Mucosa of gallbladder (tissue), 1 donor: ENCODE measurements at places on chromosomes 6 and 20.

- peak; percentile 49 for DNase-seq
Observed at GRCh38 chr6:26311385-26312095, 53.5 kb upstream of the BTN3A2 start.

DNA sequence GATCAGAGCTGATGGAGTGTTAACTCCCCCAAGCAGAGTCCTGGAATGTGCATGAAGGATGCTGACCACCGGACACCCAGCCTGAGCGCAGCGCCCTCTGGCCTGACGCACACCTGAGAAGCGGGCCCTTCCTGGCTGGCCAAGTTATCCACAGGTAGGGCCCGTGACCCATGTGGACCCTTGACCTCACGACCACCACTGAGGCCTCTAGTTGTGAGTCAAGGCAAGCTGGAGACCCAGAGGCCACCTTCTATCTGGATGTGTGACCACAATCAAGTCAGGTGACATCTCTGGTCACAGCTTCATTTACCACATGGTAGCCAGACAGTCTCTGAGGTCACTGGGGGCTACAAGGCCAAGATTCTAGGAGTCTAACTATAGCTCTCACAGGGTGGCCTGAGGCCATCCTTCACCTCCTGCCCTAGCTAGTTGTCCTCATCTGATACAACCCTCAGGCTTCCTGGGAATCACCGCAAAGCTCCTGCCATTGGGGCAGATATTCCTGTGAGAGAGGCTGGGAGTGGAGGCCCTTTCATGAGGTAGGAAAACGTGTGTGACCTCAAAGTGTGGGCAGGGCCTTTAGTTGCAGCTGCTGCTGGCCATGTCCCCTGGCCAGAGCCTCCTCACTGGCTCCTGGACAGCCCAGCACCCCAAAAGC is 53.1 kb downstream of the DSTN start:
- DNase-seq = no peak

GRCh38 chr6:140002396-140003022 is 628.1 kb upstream of the CITED2 start:
- no peak for DNase-seq

- DNase-seq = no peak
Observed at GRCh38 chr6:154258064-154258757, 98.4 kb downstream of the IPCEF1 start.

- DNase-seq = no peak
Observed at GRCh38 chr20:25215521-25215920, 20.0 kb downstream of the ENTPD6 start.

DNA sequence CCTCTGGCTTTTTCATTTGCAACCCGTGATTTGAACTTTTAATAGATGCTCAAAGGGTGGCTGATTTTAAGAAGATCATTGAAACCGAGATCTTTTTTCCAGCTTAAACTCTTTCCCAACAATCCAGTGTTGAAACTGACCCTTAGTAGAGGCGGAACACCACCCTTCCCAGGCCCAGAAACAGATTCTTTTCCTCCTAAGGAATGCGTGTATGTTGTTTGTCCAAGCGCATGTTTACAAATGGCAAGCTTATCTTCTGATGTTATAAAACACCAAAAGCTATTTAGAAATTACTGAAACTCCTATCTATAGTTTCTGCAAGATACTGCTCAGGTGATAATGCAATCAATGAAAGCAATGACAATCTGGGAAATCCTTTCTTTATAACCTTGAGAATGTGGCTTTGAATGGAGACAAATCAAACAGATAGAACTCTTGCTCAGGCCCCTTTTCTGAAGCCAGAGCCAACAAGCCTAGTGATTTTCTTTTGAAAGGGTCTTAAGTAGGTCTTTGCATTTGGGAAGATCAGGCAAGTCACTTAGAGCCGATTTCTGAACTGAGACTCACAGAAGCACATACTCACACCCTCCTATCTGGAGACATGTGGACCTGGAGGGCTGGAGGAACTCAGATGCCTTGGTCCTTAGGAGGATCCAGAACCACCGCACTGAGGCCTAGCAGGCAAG is 9.1 kb downstream of the BANF2 start:
- DNase-seq = no peak

- DNase-seq = no peak
Observed at GRCh38 chr6:47200536-47201334, 109.0 kb downstream of the TNFRSF21 start.

DNA sequence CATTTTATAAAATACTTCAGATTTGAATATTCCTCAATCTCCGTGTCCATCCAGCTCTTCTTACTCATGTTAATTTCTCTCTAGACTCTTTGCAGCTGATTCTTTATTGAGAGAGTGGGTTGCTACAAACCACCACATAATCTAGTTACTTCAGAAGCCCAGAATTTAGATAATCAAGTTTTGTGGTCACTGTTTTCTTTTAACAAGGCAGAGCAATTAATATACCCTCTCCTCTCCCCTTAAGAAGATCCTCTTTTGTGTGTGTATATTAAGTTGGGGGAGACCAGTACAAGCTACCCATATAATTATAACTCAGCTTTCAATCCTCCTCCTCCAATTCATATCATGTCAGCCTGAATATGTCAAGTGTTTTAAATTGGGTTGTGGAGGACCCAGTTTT is 95.1 kb downstream of the IRAK1BP1 start:
- DNase-seq = no peak

GRCh38 chr6:149985481-149985937 is 21.8 kb downstream of the ULBP1 start:
- DNase-seq = no peak

DNA sequence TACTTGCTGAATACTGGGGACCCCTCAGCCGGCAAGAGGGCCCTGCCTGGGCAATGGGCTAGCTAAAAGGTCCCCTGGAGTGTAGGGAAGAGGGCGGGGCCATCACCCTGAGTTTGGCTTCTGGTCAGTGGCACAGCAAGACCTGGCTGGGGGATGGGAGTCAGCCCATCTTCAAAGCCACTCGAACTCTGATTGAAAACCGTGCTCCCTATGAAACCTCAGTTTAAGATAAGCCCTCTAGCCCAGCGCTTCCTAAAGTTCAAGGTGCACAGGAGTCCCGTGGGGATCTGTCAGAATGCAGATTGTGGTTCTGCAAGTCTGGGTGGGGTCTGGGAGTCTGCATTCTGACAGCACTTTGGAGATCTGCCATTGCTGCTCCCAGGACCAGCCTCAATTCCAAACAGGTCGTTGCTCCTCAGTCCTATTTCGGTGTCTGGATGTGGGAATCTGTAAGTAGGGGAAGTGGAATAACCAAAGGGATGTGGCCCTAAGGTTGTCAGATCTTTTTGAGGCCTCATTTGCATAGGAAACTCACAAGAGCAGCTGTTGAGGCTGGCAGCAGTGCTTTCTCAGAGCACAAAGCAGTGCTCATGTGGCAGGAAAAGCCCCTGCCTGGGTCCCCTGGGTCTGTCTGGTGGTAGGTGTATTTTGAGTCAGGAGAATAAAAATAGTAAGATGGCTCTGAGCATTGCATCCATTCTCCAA is 85.3 kb upstream of the SCP2D1 start:
- DNase-seq = no peak

DNA sequence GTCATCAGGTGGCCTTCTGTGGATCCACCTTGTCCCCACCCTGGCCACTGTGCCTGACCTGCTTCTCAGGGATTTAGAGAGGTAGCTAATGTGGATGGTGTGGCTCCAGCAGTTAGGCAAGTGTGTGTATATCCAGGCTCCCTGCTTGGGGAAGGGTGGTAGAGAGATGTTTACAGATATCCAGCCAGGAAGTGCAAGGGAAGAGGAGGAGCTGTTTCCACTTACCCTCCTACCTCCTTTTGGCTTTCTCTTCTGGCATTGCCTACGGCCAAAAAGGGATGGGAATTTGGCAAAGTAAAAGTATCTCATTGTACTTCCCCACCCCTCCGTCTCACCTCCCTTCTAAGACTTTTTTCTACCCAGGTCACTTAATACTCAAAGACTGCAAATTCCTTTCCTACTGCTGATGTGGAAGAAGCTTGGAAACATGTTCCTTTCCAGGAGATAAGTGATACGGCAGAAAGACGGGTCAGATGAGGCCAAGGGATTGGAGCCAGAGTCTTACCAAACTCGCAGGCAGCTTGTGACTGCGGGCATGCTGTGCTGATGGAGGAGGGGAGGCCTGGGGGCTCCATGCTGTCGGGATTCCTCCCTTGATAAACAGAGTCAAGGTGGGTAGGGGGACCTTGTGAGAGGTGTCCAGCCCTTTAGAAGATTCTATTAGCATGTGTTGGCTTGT is 253.4 kb downstream of the PRL start:
- no peak for DNase-seq

DNA sequence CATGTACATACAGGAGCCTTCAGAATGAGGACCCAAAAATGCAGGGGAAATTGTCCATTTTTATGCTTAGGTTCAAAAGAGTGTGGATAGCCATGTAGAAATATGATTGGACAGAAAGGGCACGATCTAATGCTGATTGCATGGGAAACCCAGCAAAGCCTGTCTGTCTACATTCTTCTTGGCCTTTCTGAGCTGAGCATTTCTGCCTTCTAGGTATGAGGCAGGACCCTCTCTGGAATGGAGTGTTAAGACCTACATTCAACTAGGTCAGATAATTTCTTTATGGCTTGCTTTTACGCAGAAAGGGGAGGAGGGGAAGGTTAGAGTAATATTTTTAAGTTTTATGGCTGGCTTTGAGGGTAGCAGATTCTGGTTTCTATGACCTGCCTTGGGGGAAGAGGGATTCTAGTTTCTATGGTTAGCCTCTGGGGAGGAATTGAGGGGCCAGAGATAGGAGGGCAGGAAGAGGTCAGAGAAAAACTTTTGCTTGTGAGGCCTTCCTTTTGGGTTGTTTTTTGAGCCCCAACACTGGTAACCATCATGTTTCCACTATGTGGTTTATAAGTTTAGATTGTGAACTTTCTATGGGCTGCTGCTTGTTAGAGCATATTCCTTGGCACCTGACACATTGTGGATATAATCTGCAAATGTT is 63.5 kb downstream of the LYRM2 start:
- no peak for DNase-seq

GRCh38 chr6:13814938-13815575 is 700 bp upstream of the MCUR1 start:
- no peak for DNase-seq

- DNase-seq = no peak
Observed at GRCh38 chr6:1815827-1816452, 206.2 kb downstream of the FOXC1 start.

GRCh38 chr6:126824815-126825214 is 293.7 kb upstream of the RSPO3 start:
- no peak for DNase-seq

DNA sequence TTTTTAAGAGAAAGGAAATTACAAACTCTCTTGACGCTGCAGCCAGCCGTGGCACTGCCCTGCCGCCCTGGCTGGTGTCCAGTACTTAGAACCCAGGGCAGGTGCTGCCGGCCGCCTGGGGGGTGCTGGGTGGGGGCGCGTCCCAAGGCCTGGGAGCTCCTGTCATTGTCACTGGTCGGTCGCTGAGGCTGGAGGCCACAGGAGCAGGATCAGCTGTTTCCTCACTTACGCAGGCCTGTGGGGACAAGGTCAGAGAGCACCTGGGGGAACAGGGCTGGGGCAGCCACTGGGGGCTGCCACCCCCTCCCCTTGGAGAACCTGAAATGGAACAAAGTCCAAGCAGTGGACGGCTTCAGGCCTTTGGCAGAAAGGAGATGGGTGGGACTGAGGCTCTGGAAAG is 5.6 kb downstream of the BIRC7 start:
- DNase-seq = no peak

GRCh38 chr20:5608104-5608441 is 142.1 kb upstream of the SHLD1 start:
- DNase-seq = no peak

DNA sequence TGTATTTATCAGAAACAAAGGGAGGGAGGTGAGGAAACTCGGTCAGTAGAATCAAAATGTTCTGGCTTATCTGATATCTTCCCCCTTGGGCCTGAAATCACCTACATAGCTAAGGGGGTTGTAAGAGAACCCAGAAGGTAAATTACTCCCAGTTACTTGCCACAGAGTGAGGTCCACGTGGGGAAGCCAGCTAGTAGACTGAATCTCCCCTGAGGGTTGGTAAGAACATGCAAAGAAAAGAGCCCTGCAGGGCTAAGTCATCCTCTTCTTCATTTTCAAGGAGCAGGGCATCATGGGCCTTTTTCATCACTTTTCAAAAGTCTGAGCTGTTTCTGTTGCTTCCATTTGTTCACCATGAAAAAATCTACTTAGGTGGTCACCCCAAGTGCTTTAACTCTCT is 115.4 kb downstream of the QRSL1 start:
- DNase-seq = no peak

DNA sequence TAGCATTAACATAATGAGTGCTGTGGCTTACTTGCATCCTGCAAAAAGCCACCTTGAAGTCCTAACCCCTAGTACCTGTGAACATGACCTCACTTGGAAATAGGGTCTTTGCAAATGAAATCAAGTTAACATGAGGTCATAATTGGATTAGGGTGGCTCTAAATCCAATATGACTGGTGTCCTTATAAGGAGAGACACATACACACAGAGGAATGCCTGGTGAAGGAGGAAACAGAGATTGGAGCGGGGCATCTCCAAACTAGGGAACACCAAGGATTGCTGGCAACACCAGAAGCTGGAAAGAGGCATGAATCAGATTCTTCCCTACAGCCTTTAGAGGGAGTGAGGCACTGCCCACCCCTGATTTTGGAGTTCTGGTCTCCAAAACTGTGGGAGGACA is 17.6 kb upstream of the RPS6KA2 start:
- DNase-seq = no peak

DNA sequence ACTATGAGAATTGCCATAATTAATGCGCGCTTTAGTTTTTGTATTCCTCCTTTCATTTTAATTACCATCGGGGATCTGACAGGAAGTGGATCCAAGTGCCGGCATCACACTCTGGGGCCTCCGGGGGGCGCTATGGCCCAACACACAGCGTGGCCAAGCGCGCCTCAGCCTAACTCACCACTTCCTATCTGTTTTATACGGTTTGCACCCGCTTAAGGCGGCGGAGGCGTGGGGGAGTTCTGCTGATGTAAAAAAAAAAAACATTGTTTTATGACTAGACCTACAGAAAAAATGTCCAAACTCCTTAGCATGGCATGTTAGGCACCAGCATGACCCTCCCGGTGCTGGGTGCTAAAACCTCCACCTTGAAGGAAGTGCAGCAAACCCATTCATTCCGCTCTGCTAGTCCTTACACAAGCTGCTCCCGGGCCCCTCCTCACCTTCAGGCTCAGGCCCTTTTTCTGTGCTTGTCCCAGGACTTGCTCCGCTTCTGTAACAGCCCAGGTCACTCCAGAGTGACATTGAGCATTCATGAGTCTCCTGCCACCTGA is 4.5 kb upstream of the EBF4 start:
- DNase-seq = peak; percentile 32

- DNase-seq = peak; percentile 82
Observed at GRCh38 chr6:30163090-30163917, at the start of gene TRIM15. Gene TRIM15, plus strand, starts transcription at chr6:30163546. Its CDS starts 139 bp downstream, at chr6:30163685.

GRCh38 chr20:3777716-3778629 is 3.3 kb downstream of the SPEF1 start:
- peak; percentile 65 for DNase-seq
